Activated T-helper 1 cell treated with Interleukin-2 at 50 U/mL for 16 hours (primary cell): ENCODE measurements at places on chromosomes 6 and 20.

DNA sequence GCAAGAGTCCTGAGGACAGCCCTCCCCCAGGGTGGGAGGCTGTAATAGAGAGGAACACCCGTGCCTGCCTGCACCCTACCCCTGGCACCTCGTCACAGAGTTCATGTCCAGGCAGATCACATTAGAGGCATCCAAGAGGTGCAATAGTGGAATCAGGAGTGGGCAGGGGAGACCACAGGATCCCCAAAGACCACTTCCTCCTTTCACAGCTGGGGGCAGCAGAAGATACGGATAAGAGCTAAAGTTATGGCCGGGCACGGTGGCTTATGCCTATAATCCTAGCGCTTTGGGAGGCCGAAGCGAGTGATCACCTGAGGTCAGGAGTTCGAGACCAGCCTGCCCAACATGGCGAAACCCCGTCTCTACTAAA lies 1.5 kb upstream of the CAPN11 start:
- DNase-seq = no peak

DNA sequence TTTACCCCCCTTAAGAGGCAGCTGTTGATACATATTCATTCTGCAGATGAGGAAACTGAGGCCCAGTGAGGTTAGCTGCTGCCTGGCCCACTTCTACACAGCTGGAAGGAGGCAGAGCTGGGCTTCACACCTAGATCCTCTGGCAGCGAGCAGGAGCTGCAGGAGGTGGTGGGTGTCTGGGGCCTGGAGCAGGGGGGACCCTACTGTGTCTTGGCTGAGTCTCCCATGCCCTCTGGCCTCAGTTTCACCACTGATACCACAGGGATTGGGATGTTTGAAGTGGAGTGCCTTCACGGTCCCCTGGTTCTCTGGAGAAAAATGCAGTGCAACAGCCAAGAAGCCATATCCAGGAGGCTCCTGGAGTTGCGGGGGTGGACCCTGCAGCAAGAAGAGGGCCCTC lies 8.2 kb upstream of the BPIFA2 start:
- DNase-seq = no peak

DNA sequence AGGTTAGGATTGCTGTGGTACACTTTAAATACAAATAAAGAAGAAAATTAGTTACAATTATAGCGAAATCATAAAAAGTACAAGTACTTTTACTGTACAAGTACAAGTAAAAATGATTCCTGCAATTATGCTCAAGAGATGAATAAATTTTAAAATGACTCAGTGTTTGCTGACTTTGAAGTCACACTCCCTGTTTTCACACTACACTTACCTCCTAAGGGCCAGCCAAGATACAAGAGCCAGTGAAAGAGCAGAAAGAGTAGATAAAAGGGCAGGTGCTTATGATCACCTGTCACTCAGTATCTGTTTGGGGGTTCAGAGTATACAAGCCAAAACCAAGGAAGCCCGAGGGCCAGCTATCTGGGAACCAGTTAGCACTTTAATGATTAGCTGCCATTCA lies 41.0 kb upstream of the COL21A1 start:
- no peak for DNase-seq

DNA sequence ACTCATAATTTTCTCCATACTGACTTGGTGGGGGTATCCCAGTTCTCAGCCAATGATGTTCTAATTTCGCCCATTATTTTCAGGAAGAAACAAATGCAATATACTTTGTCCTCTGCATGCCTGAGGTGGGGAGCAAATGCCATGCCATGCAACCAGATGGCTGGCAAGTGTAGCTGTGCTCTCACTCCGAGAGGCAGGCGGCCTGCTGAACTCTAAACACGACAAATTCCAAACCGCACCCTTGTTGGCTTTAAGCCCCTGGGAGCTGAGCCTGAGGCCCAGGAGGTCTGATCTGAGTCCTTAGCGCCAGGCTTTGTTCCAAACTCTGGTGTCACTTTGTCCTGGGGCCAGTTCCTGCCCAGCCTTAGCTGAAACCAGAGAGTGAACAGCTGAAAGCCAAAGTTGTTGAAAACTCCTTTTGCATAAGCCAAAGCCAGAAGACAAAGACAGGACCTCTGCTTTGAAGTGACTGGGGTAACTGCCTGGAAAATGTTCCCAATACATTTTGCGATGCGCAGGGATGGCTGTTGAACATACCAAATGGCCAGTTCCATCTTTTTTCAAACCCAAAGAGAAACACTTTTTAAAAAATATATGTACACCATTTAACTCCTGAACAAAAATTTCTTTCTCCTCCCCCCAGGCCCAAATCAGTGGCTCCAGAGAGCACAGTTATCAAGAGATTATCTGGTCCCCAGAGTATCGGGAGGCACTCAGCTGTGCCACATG lies 46.2 kb downstream of the TTI1 start:
- DNase-seq = no peak

GRCh38 chr6:78484198-78485064 lies 382.9 kb upstream of the IRAK1BP1 start:
- DNase-seq = no peak

DNA sequence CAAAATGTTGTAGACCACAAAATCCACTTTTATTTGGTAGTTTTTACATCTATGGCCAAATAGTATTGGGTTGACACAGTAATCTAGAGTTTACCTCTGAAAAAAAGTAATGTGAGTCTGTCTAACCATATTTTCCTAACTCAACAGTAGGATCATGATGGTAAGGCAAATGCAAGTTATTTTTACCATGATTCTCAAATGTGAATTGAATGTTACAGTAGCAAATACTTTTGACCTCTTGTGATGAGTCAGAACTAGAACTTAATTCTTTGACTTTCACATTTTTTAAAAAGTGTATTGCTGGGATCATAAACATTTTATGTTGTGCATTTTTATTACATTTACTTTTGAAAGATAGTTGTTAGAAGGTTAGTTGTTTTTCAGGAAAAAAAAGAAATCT lies 22.0 kb downstream of the RNF146 start:
- DNase-seq = no peak

- DNase-seq = no peak
Observed at GRCh38 chr6:67757465-67758033, 877.5 kb upstream of the ADGRB3 start.

GRCh38 chr6:138410972-138411880 lies 7.2 kb downstream of the HEBP2 start:
- no peak for DNase-seq

GRCh38 chr20:51862796-51863195 lies 60.5 kb upstream of the SALL4 start:
- DNase-seq = no peak

DNA sequence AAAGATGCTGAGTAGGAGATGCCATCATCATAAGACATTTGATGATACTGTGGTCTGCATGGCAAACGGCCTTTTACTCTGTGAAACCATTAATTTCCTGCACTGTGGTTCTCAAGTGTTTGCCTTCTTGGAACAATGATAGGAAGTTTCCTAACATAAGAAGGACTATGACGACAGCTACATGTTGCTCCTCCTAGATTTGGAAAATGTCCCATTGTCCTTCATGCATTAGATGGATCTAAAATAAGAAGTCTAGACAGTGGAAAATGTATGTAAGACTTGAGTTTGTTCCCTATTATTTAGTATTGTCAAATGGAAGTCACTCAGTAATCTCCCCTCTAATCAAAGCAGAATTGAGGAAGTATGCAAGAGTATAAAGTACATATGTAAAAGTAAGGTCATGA lies 98.5 kb upstream of the TMEM170B start:
- no peak for DNase-seq

DNA sequence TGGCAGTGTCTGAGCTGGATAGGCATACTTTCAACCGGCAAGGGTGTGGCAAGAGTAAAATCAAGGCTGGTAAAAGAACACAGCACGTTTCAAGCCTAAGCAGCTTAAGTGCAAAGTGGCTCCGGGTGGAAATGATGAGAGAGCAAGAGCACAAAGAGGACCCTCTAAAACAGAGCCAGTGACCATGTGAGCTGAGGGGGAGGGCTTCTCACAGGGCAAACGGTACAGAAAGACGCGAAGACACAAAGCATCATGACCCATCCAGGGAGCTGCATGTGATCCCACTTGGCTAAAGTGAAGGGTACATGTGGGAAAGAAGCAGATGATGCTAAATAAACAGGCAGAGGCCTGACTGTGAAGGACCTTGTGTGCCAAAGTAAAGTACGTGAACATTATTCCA lies 25.7 kb downstream of the FKBP5 start:
- no peak for DNase-seq

DNA sequence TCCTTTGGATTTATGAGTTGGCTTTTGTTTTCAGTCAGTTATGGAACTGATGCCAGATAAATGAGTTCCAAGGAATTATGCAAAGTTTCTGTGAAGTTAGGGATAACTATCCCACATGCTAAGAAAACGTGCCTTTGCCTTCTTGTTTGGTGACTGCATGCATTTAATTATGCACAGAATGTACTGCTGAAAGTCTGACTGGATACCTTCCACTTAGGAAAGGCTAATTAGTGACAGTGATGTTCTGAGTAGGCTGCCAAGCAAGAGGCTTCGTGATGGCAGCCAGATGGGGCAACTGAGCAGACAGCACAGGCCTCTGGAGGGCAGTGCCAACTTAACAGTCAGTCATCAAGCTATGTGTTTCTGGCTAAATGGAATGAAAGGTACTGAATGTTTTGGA lies 289.9 kb downstream of the CD109 start:
- no peak for DNase-seq

DNA sequence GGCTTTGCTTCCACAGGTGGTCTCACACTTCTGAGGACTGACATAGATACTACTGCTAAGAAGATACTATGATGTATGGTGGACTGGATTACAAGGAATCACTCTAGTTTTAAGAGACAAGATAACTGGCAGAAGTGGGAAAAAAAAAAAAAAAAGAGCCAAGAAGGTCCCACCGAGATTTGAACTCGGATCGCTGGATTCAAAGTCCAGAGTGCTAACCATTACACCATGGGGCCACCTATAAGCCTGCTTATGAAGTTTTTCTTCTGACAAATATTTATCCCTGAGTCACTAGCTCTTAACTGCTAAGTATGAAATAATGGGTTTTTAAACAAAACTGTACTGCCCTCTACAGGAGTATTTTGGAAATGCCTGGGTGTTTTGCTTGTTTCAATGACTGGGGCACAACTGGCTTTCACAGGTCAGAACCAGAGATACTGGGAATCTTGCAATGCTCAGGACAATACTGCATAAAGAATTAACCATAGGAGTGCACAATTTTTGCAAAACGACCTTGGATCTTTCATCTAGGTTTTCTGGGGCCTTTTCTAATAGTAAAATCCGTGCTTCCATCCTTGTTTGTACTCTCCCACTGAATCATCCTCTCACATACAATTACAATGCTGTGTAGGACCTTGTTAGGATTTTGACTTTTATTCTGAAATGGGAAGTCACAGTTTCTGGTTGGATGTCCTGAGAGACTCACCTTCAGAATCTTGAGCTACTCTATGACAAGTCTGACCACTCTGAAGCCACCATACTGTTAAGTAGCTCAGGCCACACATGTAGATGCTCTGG lies 116.3 kb downstream of the OR2B2 start:
- no peak for DNase-seq

GRCh38 chr6:118844915-118845314 lies 49.0 kb upstream of the ASF1A start:
- DNase-seq = no peak

DNA sequence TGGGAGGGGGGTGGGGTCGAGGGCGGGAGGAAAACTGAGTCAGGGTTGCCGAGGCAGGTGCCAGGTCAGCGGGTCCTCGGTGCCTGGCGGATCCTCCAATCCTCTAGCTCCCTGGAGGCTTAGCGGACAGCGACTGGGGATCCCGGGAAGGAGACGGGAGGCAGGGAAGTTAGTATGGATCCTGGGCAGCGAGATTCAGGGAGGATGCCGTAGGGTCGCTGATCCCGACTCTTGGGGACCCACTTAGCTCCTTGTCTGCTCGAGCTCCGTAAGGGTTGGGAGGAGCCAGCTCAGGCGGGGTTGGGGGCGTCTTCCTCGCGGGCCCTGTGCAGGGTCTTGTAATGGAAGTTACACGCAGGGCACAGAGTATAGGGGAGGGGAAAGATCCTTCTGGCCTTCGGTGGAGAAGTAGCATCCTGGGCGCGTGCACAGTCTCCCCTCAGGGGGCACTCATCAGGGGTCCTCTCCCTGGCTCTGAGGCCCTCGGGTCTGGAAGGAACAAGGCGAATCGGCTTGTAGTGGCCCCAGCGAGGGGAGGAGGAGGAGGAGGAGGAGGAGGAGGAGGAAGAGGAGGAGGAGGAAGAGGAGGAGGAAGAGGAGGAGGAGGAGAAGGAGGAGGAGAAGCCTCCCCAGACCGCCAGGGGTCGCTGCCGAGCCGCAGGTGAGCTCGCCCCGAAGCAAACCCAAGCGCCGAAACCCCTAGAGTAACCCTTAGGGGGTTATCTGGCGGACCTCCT lies 6.4 kb upstream of the SLC12A5 start:
- DNase-seq = peak; percentile 50

DNA sequence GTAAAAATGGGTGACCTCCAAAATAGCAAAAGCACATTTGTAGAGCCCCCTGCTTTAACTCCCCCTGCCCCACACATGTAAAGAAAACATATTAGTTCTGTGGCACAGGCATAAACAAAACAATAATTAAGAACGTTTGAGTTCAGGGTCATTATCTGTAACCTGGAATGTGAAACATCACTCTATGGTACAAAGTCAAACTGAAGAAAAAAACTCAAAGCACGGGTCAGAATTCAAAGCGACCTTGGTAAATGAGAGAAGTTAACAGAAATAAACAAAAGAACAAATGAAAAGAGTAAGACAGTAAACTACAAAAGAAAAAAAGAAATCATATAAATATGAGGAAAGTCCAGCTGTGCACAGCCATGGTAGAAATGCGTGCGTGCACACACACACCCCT lies 67.5 kb downstream of the PKHD1 start:
- no peak for DNase-seq

DNA sequence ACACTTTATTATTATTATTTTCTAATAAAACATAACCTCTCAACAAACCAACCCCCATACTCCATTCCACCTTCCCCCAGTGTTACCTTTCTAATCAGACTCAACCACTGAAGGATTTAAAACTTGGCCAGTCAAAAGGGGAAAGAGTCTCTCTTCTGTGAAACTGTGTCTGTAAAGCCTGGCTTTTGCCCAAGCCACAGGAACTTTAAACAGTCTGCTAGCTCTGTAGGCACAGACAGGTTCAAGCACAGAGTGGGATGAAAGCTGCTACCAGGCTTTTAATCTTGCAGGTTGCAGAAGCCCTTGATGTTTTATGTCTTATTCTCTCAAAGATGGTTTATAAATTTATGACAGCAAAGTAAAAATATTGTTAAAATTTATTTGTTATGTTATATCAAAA lies 585.7 kb downstream of the TENT5A start:
- no peak for DNase-seq
